ENCODE measurements at places on chromosomes 3 and 15. TPM values are rescaled to one million over a fixed set of nuclear protein-coding genes. Genes with fewer than 3 reads are reported as not detected.

- H3K27me3 ChIP-seq = no peaks in the 10 kb centered on the region
- no peaks in the 10 kb centered on the region for H3K4me1 ChIP-seq
- H3K36me3 ChIP-seq = no peaks in the 10 kb centered on the region
- H3K4me3 ChIP-seq = no peak overlapping the region
- H3K27ac ChIP-seq = no peak overlapping the region
Measured at GRCh38 chr3:9630550-9631139, 18.7 kb upstream of the MTMR14 start.

The SERINC4 gene
- 0.30 TPM for total RNA-seq

The CCDC13 gene
- total RNA-seq = 0.81 TPM

DNA sequence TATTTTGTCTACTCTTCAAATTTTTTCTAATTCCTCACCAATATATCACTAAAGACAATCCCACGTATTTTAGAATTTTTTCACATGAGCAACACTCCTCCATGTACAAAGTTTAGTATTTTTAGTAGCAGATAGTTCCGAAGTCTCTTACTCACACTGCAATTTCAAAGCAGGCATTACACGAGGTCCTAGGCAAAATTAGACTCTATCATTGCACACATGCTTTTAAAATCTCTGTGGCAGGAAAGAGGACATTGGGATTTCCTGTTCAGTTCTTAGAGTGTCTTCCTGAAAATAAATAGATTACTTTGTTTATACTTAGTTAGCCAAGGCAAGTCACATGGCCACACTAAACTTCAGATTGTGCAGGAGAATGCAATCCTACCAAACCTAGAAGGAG is 847.7 kb downstream of the ROBO2 start:
- H3K36me3 ChIP-seq = no peaks in the 10 kb centered on the region
- H3K27ac ChIP-seq = no peak overlapping the region
- DNase-seq = no peak
- no peak overlapping the region for H3K4me3 ChIP-seq
- H3K4me1 ChIP-seq = no peaks in the 10 kb centered on the region

GRCh38 chr3:89306540-89306939 is 199.1 kb downstream of the EPHA3 start:
- H3K4me3 ChIP-seq = no peak overlapping the region
- H3K27me3 ChIP-seq = no peaks in the 10 kb centered on the region
- H3K36me3 ChIP-seq = no peaks in the 10 kb centered on the region
- no peak for DNase-seq
